NCI-H524 (cell line): ENCODE measurements at places on chromosomes 6 and 20.

DNA sequence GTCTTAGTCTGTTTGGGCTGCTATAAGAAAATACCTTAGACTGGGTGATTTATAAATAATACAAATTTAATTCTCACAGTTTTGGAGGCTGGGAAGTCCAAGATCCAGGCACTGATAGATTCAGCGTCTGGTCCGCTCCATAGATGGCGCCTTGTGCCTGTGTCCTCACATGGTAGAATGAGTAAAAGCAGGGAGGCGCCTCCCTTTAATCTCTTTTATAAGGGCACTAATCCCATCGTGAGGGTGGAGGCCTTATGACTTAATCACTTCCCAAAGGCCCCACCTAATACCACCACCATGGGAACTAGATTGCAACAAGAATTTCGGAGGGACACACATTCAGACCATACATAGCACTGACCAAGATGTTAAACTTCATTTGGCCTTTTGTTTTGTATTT, 91.2 kb upstream of the TMEM181 start:
- DNase-seq: peak; percentile 42

DNA sequence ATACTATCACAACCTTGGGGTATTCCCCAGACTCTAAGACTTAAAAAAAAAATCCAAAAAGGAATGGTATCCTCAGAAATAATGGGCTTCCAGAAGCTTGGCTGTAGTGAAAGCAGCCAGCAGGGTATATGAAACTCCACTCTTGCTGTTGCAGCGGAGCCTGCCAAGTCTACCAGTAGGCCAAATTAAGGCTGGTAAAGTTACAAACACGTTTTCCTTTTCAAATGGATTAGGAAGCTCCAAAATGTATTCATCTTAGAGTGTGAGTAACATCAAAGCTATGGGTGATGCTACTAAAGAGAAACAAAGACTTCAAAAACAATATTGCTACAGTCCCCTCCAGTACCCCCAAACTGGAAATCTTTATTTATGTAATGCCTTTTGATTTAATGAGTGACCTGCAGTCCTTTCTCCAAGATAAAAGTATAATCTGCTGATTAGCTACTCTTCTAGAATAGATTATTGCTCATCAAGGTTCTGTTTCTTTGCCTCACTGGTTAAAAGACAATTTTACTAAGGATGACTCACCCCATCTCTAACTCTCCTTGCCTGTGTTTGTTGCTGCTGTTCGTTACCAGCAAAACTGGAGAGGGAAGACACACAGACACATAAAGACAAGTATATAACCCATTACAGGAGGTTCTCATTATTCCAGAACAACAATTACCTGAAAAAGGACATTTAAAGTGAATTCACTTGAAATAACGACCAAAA, 84.9 kb downstream of the BTBD9 start:
- no peak for DNase-seq

DNA sequence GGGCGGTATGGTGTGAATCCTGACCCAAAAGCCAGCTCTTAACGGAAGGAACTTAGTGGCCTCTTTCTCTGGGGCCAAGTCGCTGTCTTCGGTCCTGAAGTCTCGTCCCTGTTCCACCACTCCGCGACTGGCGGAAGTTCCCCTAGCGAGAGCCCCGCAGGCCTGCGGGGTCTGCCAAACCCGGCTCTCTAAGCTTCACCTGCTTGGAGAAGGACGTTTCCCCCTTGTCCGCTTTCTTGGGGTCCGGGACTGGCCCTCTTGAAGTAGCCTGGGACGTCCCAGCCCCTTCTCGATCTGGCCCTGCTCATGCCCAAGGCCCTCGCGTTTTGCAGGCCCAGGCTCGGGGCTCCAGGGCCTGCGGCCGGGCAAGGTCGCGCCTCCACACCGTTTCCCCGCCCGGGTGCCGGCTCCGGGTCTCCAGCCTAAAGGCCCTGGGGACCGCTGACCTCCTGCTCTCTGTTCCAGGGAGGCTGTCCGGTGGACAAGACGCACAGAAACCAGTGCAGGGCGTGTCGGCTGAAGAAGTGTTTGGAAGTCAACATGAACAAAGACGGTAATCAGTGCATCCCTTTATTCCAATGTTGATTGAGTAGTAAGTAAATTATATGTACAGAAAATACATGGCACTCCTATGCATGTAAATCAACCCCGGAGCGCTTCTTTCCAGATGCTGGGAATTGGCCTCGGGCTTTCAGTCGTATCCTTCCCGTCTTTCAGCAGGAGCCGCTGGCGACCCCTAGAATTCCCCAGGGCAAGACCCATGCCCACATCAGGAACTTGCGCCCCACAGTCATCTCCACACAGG, 8.8 kb downstream of the NR2E1 start:
- no peak for DNase-seq

DNA sequence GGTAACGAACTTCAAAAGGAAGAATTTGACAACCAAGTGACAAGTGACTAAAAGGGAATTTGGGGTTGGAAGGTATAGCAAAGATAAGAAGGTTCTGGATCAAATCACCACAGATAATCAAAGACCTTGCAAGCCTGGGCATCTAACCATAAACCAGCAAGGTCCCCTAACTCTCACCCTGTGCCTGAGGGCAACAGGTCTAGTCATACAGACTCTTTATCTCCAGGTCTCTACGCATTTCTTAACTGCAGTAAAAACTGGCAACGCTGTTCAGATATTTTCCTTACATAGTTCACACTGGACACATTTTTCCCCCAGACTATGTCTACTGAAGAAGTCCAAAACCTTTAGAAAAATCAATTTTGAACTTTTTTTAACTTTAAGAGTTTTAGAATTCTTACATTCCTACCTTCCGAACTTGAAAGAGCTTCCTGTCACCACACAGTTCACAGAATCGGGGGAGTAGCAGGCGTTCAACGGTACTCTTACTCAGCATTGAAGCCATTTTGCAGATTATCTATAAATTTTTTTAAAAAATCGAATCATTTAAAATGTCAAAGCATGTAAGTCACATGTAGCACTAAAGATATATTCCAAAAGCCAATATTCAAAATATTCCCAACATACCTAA, 23.0 kb upstream of the ANKRD60 start:
- no peak for DNase-seq

DNA sequence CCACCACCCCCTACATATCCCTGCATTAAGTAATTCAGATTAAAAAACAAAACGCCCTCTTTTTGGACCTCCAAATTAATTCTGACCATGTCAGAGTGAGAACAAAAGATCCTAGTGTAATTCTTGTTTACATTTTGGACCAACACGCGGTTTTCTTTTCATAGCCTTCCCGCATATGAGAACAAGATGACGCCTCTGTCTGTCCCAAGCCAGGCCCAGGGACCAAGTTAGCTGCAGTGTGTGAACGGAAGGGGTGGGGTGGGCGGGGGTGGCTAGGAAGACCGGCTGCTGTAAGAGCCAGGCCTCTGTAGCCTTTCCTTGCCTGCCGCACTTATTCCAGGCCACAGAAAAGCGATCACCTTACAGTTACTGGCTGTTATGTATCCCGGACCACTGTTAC, 68.0 kb downstream of the PLCG1 start:
- no peak for DNase-seq

GRCh38 chr6:87393026-87393622, 14.6 kb upstream of the CFAP206 start:
- peak; percentile 70 for DNase-seq

- DNase-seq: no peak
These were observed 20.5 kb upstream of the TMEM181 start for GRCh38 chr6:158539413-158539812.

GRCh38 chr20:16007164-16007563, 566.1 kb downstream of the KIF16B start:
- no peak for DNase-seq

DNA sequence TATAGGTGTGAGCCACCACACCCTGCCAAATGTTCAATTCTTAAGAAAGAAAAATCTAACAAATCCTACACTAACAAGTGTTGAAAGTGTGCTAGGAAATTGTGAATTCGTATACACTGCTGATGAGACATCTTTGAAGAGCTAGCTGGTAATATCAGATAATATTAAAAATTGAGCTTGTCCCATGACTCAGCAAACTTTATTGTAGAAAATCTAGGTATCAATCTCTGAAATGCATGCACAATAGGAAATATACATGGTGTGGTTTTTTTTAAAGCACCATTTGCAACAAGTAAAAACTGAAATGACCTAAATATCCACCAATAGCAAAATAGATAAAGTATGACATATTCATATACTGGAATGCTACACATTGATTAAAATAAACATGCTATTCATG, 110.1 kb upstream of the NXT1 start:
- no peak for DNase-seq

DNA sequence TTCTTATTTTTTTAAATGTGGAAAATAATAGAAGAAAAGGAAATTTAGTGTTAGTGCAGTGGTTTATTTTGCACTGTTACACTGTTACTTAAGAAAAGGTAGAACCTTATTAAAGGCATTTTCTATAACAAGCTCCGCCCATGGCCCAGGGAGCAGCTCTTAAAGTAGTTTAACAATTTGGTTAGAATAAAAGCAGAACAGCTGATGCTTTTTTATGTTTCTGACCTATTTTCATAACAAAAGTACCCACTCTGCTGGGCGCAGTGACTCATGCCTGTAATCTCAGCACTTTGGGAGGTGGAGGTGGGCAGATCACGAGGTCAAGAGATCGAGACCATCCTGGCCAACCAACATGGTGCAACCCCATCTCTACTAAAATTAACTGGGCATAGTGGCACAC, 32.6 kb downstream of the DSTN start:
- DNase-seq: no peak

DNA sequence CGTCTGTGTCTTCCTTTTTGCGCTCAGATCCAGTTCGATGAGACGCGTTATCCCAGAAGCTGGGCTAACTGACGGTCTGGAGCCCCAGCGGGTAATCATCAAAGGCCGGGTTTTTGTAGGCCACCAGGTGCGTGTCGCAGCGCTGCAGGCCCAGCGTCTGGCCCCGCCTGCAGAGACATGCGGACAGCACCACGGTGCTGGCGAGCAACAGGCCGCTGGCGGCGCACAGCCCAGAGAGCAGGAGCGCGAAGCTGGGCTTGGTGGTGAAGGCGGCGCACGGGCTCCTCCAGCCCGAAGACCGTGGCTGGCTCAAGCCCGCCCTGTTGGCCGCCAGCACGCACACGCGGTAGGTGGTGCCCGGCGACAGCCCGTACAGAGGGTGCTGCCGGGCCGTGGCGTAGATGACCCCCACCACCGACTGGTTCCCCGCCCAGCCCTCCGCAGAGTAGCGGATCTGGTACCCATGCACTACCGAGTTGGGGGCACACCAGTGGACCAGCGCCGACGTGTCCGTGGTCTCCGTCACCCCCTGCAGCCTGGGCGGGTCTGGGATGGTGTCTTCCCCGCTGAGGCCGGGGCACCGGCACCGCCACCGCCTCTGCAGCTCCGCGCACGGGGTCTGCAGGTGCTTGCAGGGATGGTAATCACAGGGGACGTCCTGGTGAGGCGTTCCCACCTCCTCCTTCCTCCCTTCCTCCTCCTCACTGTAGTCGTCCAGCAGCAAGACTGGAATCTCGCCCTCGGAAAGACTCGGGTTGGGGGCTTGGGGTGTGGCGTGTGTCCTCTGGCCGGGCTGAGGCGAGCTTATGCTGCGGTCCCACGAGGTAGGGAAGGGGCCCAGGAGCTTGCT, 12.7 kb downstream of the LRRN4 start:
- DNase-seq: no peak

DNA sequence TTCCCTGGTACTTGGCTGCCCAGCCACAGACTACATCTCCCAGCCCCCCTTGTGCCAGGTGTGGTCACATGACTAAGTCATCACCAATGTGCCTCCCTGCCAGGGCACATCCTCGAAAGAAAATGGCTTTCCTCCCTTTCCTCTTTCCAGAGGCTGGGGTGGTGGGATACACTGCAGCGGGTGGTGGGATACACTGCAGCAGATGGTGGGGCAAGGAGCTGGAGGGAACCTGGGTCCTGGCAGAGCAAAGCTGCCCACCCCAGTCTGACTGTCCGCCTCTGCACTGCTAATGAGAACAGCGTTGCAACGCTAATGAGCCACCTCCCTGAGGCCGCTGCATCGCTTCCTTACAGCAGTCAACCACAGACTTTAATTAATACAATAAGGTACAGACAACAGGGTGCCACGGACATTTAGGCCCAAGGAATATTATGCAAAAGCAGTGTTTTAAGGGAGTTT, 125.3 kb downstream of the PREX1 start:
- DNase-seq: no peak

DNA sequence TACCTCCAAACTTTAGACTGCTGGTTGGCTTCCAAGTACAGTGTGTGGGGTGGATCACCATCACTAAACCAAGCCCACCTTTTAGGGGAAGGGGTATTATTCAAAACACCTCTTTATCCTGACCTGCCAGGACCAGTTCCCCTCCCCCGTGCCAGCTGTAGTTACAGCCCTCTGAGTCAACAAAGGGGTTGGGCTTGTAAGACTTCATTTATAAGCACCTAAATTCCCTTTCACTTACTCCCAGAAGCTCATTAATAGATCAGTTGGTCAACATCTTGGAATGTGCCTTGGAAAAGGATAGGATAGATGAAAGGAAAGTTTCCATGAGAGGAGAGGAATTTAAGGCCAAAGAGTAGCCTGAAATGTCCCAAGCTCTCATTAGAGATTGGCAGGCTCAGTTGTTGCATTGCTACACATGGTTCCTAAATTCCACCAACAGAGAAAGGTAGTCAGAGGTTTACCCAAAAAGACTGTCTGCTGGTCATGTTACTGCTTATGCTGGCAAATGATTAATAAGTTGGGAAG, 59.2 kb downstream of the TNFAIP3 start:
- peak; percentile 9 for DNase-seq

- no peak for DNase-seq
These were observed 260.0 kb downstream of the NRN1 start for GRCh38 chr6:5746759-5747130.

DNA sequence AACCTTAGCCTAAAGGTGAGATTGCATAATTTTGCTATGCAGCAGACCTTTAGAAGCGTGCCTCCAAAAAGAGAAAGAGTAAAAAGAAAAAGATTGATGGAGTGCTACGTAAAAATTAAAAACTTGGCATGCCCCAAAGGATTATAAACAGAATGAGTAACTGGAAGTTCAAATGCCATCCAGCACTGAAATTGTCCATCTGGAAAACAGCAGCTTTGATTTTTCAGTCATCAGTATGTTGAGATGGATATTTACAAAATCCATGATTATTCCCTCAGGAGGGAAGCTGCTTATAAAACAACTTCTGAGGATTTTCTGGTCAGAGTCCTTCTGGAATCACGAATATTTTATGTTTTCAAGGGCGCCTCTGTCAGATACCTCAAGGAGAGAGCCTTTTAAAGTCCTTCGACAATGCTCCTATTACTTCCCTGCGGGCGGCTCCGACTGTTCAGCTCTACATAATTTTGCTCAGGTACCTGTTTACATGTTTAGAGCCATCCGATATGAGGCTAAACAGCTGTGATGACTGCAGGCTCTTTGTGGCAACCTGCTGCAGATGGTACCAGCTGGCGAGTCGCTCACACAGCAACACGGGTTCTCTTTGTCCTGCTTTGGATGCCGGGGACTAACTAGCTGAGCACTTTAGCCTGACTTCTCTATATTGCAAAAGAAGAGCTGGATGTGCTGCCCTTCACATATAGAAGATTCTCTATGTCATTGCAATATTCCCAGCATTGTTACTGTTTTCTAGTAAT, 83.3 kb downstream of the RCAN2 start:
- DNase-seq: peak; percentile 77

GRCh38 chr6:135555550-135555949, 58.0 kb upstream of the AHI1 start:
- no peak for DNase-seq
